Activated naive CD4-positive, alpha-beta T cell (primary cell): ENCODE measurements at places on chromosomes 3 and 15.

DNA sequence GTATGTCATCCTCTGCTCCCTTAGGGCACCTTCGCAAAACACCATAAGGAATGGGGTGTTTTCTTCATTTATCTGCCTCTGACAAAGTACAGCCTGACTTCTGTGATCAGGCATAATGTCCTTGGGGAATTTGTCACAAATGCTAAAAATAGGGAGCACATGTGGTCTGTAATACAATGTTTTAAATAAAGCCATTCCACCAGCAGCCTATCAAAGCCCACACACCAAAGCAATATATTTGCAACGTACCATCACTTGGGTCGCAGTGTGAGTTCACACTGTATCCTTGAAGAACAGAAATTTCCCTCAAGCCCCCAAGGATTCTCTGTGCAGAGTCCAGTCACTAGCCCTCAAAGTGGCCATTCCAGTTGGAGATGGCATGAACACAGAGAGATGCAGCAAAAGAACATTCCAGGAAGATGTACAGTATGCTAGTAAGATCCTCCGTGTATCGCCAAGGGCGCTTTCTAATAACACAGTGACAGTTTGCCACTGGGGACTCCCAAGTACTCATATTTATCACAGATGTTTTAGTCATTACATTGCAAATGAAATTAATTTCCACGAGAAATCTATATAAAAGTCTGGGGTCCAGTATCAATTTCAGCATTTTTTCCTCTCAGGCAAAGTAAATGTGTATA lies 246.7 kb downstream of the MCTP2 start:
- no peak for DNase-seq

DNA sequence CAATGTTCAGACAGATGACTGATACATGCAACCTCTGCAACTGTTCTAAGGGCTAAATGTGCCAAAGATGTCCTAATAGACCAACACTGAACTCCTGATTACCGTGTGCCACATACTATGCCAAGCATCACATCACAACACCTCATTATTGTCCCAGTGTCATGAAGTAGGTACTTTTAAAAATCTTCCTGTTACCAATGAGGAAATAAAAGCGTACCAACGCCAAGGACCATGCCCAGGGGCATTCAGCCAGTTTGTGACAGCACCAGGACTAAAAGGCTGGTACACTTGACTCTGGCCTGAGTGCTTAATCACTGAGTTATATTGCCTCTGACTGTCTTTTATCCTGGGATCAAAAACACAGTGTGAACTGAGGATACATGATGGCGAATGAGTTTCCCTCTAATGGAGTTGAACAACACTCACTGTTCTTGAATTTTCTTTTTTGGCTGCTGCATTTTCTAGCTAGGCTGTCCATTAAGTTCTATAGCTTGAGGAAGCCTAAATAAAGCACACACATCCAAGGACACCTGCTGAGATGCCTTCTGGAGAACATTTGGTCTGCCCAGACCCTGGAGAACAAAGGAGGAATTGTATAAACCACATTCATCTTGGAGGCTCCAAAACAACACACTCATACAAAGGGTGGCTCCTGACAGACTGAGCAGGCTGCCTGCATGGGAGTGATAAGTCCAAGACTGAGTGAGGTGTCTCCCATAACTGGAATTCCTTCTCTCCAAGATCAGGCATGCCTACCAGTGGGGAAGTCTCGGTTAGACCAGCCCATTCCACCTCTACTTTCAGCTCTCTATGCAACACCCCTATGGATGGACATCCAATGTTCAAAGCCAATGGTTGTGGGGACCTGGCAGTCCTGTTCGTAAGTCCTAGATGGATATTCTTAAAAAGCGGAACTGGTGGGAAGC lies 126.7 kb upstream of the PRICKLE2 start:
- DNase-seq, result no peak

GRCh38 chr3:53402326-53402725 lies 55.0 kb upstream of the DCP1A start:
- DNase-seq, result no peak

DNA sequence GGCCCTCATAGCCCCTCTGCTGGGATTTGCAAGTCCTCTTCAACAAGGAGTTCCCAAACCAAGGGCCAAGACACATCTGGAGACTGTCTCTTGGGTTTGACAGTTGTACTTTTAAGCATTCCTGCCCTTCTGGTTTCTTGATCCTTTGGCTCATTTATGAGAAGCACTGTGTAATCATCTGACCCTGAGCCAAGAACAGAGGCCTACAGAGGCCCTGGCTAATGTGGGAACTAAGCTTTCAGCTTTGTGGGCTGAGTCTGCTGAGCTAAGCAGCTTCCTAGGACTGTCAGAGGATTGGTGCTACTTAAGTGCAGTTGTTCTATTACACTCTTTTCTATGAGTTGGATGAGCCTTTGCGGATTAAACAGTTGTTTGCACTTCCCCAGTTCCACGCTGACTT lies 178.3 kb downstream of the KBTBD8 start:
- DNase-seq, result no peak

GRCh38 chr15:74368121-74368520 lies 675 bp upstream of the CYP11A1 start:
- no peak for DNase-seq

- no peak for DNase-seq
Measured at GRCh38 chr15:67373971-67374370, 119.4 kb downstream of the IQCH start.

DNA sequence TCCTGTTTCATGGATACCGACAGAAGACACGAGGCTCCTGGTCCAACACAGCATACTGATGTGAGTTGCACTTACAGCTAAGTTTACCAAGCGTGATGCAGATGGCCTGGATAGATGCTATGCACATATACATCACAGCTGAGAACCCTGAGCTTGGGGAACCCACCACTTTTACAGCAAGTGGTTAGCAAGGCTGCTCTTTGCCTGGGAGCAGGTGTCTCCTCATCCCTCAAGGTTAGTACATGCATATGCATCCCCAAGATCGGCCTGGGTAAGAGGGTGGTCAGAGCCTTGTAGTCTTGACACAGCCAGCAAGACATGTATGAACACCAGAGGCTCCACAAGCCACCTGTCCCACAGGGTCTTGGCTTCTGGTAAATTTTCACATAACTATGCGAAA lies 28.3 kb downstream of the LRRC2 start:
- no peak for DNase-seq

DNA sequence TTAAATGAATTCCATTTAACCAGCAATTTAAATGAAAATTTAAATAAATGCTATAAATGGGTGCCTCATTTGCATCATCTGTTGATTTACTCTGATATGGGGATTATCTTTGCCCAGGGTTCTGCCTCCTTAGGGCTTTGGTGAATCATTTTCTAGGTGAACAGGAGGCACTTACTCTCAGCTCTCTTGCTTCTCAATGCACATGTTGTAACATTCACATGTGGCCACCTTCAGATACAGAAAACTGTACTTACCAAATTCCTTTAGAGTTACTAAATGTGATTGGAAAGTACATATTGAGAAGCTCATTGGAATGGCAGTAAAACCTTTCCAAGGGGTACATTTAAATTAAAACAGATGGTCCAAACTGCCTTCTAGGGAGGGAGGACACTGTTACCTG lies 20.8 kb downstream of the GADL1 start:
- DNase-seq, result no peak

DNA sequence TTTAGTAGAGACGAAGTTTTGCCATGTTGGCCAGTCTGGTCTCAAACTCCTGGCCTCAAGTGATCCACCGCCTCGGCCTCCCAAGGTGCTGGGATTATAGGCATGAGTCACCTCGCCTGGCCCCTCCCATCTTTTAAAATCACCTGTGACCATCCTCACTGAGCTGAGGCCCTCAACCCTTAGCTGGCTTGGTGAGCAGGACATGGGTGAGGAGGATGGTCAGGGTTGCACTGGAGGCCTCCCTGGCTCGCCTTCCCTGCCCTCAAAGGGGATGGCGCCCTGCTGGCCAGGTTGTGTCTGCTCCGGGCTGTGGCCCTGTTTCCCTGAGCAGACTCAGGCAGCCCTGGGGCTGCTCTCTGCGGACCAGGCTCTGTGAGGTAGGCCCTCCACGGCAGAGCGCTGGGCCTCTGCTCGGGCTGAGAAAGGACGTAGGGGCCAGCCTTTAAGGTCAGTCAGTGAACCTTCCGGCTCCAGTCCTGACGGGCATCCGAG lies 33.7 kb downstream of the SYNM start:
- DNase-seq, result no peak
